ENCODE measurements at places on chromosomes 2 and 18. TPM values are rescaled to one million over a fixed set of nuclear protein-coding genes. Genes with fewer than 3 reads are reported as not detected.

FEZ2 gene
- total RNA-seq, result 63.6 TPM

GRHL1 gene
- total RNA-seq, result 1.9 TPM

AKAIN1 gene
- total RNA-seq, result not detected

DSG4 gene
- total RNA-seq, result not detected

SPDYA gene
- 0.86 TPM for total RNA-seq

PLCL1 gene
- total RNA-seq, result 7.5 TPM

RAB6C gene
- total RNA-seq, result not detected

FOXI3 gene
- not detected for total RNA-seq
